ENCODE measurements at places on chromosomes 5 and 9.

GRCh38 chr5:134411546-134412266 is at the start of gene CDKN2AIPNL:
Gene CDKN2AIPNL (minus strand): TSS chr5:134411881. CDS start chr5:134411854, 27 bp downstream.
- DNase-seq: peak; percentile 75

GRCh38 chr5:128163991-128164390 is 80.4 kb downstream of the SLC12A2 start:
- no peak for DNase-seq

GRCh38 chr5:76030343-76030742 is 52.8 kb upstream of the SV2C start:
- DNase-seq: no peak

DNA sequence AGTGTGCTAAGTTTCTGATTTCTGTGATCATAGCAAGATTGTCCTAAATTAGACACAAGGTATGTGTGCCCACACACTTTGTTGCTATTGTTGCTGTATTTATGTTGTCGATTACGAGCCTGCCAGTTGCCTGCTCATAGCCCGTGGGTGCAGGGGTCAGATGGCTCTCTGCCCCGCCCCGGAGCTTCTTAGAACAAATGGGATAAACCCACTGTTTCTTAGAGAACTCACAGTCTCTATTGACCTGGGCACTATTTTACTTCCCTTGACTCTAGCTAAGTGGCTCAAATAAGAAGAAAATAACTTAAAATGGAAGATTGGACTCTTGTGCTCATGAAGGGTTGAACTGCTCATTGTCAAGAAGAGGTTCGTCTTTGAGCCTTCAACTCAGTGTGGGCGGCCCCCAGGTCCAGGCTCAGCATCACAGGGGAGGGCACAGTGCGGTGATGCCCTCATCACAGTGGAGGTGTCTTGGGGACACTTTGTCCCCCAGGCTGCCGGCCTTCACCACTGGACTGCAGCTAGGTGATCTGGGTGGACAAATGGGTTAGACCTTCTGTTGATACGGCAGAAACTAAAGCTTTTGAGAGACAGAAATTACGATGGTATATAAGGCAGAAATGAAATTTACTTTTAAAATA is 155.5 kb downstream of the TENT4A start:
- DNase-seq: no peak

GRCh38 chr5:109697339-109697738 is 7.6 kb downstream of the MAN2A1 start:
- DNase-seq: no peak

DNA sequence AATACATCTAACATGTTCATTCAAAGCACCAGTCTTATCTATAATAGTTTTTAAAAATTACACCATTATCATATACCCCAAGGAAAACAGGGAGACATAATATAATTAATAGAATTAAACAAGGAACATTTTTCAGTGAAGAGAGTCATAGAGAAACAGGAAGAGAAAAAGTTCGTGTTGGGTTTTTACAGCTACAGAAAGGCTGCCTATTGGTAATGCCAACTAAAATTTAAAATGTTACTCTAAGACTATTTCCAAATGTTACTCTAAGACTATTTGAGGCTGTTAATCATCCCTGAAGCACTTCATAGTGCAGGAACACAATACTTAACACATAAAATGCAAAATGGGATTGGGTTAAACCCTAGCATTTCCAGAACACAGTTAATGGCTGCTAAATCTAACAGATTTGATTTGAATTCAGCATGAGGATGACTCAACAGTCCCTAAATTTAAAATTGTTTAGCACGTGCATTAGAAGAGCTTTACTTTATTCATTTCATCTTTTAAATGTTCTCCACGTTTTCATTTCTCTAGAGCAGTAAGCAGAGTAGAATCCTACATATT is 54.5 kb downstream of the OXCT1 start:
- DNase-seq: no peak

GRCh38 chr5:11734369-11734768 is 169.9 kb downstream of the CTNND2 start:
- DNase-seq: no peak

DNA sequence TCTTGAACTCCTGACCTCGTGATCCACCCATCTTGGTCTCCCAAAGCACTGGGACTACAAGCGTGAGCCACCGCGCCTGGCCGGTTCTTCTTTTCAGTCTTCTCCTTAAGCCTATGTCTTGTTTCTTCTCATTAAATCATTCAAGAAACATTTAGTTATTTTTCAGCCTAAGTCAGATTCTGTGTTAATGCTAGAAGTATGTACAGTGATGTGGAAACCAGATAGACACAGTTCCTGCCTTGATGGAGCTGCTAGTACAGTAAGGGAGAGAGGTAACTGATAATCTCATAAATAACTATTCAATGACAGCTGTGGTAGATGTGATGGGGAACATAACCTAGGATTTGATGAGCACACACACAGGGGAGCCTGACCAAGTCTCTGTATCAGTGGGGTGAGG is 46.3 kb upstream of the NR3C1 start:
- no peak for DNase-seq

DNA sequence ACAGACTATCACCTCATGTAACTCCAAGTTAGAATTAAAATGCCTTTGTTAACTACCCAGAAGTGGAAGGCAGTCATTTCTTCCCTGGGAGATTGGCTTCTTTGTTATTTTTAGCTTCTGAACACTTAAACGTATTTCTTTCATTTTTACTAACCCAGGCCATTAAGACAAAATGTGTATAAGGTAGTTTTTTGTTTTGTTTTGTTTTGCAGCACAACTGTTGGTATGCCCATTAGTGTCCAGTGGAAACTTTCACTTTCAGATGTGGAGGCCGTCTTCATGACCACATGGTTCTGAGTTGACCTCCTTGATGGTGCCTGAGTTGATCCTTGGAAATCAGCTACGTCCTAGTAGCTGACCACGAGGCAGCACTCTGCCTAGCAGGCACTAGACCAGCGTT is 264.6 kb upstream of the ZNF608 start:
- no peak for DNase-seq

- no peak for DNase-seq
Observed at GRCh38 chr5:52757527-52757926, 30.2 kb upstream of the ITGA1 start.

- no peak for DNase-seq
Observed at GRCh38 chr5:13909271-13909670, 35.2 kb downstream of the DNAH5 start.

DNA sequence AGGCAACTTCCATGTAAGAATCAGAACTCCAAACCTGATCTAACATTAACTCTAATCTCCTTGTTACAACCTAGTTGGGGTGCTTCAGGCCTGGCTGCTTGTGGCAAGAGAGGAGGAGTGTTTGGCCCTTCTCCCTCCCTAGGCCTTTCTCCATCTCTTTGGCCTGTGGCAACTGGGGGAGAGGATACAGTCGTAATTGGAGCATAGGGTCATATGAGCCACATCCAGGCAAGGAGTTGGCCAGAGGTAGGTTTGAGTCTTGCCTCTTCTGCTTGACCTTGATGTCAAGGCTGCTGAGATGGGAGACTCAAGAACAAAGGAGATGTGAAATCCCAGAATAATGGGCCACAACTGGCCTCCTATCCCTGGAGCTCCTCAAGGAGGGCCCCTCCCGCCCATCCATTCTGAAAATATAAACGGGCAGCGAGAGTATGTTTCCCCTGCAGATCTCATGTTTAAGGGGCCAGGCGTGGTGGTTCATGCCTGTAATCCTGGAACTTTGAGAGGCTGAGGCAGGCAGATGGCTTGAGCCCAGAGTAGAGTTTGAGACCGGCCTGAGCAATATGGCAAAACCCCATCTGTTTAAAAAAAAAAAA is 59.3 kb upstream of the ANGPTL2 start:
- no peak for DNase-seq

DNA sequence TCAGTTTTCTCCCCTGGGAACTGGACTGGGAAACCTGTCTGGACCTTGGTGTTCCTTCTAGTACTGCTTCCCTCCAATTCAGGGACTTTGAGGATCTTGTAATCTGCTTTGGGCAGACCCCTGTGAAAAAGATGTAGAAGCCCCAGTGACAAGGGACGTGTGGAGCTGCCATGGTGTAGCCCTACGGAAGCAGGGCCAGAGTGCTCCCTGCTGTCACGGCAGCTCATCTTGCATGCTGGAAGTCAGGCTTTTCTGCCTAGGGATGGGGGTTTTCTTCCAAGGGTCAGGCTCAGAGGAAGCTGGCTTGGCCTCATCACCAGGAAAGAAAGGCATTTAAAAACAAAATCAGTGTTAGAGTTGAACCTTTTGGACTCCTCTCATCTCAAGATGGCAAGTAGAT is 86.4 kb downstream of the AMBP start:
- no peak for DNase-seq

GRCh38 chr5:93255796-93256195 is 325.2 kb downstream of the NR2F1-AS1 start:
- DNase-seq: no peak

DNA sequence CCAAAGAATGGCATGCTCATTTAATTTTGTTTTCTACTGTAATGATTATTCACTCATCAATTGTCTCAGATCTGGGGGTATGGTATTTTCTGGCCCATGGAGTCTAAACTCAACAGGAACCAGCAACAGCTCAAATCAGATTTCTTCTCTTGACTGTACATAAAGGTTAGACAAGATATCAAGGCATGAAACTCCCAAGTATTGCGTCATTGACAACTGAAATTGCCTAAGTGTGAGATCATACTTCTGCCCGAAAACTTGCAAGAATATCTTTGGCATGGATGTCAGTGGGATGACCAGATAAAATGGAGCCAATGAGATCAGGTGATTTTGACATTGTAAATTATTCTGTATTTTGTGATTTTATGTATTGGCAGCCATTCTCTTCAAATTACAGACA is 141.7 kb upstream of the STK32A start:
- DNase-seq: no peak

DNA sequence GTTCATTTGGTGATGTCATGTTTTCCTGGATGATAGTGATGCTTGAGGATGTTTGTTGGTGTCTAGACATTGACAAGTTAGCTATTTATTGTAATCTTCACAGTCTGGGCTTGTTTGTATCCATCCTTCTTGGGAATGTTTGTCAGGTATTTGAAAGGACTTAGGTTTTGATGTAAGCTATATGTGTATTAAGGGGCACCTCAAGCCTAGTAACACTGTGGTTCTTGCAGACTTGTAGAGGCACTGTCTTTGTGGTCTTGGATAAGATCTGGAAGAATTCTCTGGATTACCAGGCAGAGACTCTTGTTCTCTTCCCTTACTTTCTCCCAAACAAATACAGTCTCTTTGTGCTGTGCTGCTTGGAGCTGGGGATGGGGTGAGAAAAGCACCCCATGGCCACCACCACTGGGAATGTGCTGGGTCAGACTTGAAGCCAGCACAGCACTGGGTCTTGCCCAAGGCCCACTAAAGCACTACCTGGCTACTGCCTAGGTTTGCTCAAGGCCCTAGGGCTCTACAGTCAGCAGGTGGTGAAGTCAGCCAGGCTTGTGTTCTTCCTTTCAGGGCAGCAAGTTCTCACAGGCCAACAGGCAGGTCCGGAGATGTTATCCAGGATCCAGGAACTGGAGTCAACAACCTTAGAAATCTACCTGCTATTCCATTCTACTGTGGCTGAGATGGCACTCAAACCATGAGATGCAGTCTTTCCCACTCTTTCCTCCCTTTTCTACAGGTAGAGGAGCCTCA is 49.3 kb upstream of the GNA14 start:
- no peak for DNase-seq

- no peak for DNase-seq
Observed at GRCh38 chr9:73810585-73811215, 659.0 kb downstream of the ANXA1 start.

DNA sequence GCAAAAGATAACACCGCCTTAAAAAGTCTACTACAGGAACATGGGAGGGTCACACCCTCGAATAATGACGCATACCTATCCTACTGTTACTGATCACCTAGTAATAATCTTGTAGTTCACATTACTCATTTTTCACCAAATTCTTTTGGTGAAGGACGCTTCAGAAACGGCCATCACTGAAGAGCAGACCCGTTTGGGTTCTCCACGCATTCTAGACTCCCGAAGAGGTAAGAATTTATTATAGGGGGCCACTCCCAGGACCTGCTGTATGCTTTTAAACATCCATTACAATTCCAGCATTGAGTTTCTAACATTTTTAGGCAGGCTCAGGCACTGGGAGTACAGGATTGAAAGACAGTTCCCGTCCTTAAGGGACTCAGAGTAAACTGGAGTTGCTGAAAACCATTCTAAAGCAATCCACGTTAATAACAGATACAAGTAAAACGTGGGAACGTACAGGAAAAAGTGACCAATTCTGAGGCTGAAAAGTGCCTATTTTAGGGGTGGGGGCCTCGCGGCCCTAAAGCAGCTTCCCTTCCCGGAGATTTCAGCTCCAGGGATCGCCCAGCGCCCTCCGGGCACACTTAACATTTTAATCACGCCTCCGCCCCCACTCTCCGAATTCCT is at the start of gene FER:
Gene FER (plus strand): TSS at position 124 of the 627 bp plus-strand sequence. CDS start 50,286 bp downstream, outside the sequence.
- peak; percentile 9 for DNase-seq

GRCh38 chr9:122806661-122807060 is 6.7 kb downstream of the OR1K1 start:
- no peak for DNase-seq

- DNase-seq: no peak
Observed at GRCh38 chr5:61267116-61267515, 64.9 kb upstream of the ZSWIM6 start.

GRCh38 chr5:81590498-81591384 is 160.2 kb downstream of the SSBP2 start:
- DNase-seq: no peak

- no peak for DNase-seq
Observed at GRCh38 chr9:114516913-114517312, 11.6 kb upstream of the WHRN start.

DNA sequence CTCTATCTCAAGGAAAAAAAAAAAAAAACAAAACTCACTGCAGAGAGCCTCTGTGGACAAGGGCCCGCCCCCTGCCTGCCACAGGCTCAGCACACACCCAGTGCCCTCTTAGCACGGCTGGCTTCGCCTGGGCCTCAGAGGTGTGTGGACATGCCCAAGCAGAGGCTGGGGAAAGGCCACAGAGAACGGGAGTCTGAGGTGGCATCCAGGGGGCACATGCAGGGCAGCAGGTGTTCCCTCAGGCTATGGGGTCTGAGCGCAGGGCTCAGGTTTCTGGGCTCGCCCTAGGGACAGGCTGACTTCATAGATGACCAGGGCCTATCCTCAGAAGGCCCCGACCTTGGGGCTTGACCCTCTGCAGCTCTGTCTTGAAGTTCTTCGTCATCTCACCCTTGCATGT is 138.7 kb downstream of the ZNF354C start:
- no peak for DNase-seq

DNA sequence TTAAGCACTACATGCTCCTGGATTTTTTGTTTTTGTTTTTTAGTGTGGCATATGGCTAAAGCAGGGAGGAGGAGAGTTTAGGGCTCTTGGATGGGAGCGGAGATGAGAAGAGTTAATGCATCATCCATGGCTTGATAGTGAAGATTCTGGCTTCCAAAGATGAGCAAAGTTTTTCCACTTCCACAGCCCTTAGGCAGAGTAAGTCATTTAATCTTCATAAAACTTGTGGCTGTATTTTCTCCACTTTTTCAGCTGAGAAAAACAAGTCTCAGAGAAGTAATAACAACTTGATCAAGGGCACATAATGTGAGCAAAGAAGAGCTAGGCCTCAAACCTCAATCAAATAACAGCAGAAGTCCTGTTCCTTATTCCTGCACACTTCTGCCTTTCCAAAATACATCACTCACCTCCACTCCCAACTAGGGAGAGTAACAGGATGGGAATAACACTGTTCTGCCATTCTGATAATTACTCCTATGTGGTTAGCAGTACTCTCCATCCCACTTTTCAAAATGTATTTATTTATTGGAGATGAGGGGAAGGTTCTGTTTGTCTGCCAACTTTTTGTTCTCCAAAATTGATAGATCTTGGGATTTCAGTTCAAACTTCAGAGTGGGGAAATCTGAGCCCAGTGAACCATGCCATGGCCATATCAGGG is 53.7 kb upstream of the DPYSL3 start:
- no peak for DNase-seq
